Smooth muscle cell of the pulmonary artery (primary cell): ENCODE measurements at places on chromosomes 4 and X. TPM values are rescaled to one million over a fixed set of nuclear protein-coding genes. Genes with fewer than 3 reads are reported as not detected.

CLNK gene
- not detected in 2 replicates for total RNA-seq

NKX6-1 gene
- 0.13 TPM in 1 of 2 replicates, not detected in the other for total RNA-seq

LETM1 gene
- total RNA-seq: 64.5 and 95.2 TPM in 2 replicates

TIGD4 gene
- 0.26 and 0.43 TPM in 2 replicates for total RNA-seq

MTMR8 gene
- total RNA-seq: 0.07 and 0.46 TPM in 2 replicates

SMIM31 gene
- not detected in 2 replicates for total RNA-seq

CXCL3 gene
- 1.5 and 9.0 TPM in 2 replicates for total RNA-seq

IRS4 gene
- total RNA-seq: not detected in 2 replicates

MGAT4D gene
- total RNA-seq: not detected in 2 replicates

CLDN2 gene
- total RNA-seq: not detected in 2 replicates

PRR32 gene
- total RNA-seq: not detected in 2 replicates

SHISA3 gene
- 12.9 and 16.5 TPM in 2 replicates for total RNA-seq

TET2 gene
- 9.8 and 10.4 TPM in 2 replicates for total RNA-seq

CXCL8 gene
- 23.3 and 132 TPM in 2 replicates for total RNA-seq

MAGEA1 gene
- not detected in 2 replicates for total RNA-seq

PABPC1L2B gene
- not detected in 2 replicates for total RNA-seq

TFE3 gene
- total RNA-seq: 51.7 and 53.5 TPM in 2 replicates

PLAC8 gene
- not detected in 2 replicates for total RNA-seq

NPNT gene
- total RNA-seq: 0.46 TPM in 1 of 2 replicates, not detected in the other

LRAT gene
- total RNA-seq: 0.03 and 0.07 TPM in 2 replicates

EPHA5 gene
- total RNA-seq: 2.5 and 3.9 TPM in 2 replicates

ASB9 gene
- total RNA-seq: 0.26 and 0.36 TPM in 2 replicates

FAM3A gene
- total RNA-seq: 43.3 and 52.2 TPM in 2 replicates

COQ2 gene
- 6.9 and 10.6 TPM in 2 replicates for total RNA-seq

FRMPD3 gene
- under 0.01 TPM in 1 of 2 replicates, not detected in the other for total RNA-seq
